ENCODE measurements at places on chromosomes 2 and 18.

DNA sequence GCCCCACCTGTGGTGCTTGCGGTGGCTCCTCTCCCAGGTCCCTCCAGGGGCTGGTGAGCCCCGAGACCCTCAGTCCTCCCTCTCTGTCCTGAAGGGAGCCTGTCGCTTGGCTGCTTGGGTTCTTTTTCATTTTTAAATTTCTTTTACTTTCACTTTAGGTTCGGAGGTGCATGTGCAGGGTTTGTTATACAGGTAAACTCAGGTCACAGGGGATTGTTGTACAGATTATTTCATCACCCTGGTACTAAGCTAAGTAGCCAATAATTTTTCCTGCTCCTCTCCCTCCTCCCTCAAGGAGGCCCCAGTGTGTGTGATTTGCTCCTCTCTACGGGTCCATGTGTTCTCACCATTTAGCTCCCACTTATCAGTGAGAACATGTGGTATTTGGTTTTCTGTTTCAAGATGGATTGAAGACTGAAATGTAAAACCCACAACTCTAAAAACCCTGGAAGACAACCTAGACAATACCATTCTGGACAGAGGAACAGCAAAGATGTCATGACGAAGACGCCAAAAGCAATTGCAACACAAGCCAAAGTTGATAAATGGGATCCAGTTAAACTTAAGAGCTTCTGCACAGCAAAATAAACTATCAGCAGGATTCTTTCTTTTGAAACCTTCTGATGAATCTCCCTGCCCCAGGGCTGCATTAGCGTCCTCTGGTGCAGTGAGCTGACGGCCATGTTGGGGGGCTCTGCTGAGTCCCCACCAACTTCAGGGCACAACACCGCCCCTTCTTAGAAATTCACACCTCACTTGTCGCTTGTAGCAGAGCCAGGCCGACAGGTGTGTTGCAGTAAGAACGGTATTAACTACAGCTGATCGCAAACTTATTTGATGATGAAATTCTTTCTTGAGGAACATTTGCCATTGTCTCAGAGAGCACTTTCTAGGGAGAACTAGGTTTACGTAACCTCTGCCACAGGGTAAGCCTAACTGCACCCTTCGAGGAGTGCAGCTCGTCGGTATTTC is 135.3 kb downstream of the ZNF236 start:
- no peak for DNase-seq

DNA sequence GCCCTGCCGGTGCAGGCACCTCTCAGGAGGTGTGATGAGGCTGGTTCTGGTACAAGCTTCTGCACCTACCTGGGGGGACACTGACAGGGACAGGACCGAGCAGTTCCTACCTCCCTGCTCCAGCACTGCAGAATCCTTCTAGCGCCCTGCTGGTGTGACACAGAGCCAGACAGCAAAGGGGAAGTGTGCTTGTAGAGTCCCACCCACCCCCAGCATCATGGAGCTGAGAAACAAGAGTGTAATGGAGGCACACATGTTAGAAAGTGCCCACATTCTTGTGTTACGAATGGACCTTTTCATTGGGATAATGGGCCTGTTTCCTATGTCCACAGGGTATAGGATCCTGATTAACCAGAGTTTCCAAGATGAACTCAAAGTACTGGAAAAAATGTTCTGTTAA is 38.3 kb downstream of the OXER1 start:
- DNase-seq, result no peak

- no peak for DNase-seq
Observed at GRCh38 chr18:28999726-29000125, 822.8 kb upstream of the CDH2 start.

DNA sequence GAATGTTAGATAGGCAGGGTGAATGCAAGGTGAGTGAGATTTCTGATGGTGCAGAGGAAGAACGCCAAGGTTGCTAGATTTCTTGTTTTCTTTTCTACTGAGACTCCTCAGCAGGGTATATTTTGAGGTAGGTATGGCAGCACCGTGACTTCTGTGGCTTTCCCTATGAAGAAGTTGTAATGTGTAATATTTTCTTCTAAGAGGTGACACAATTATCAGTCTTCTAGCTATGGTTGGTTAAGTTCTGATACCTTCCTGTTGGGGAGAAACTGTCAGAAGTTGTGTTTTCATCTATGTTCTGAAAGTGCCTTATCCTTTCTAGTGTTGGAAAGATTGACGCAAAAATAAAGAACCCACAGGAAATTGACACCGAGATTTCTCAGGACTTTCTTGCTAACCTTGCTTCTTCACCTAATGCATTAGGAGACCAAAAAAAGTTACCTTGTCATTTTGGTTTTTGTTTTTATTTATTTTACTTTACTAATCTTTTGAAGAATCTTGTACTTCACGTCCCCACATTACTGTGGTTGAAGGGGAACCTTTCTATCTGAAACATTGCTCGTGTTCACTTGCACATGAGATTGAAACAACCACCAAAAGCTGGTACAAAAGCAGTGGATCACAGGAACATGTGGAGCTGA is 11.9 kb downstream of the IL18R1 start:
- DNase-seq, result no peak

GRCh38 chr2:238441262-238442114 is 14.8 kb downstream of the ASB1 start:
- no peak for DNase-seq

GRCh38 chr2:67180841-67181240 is 216.3 kb upstream of the ETAA1 start:
- DNase-seq, result no peak

Measured in activated naive CD4-positive, alpha-beta T cell (primary cell).